Hematopoietic multipotent progenitor cell treated with erythropoietin and hydrocortisone succinate and interleukin-3 and kit ligand, for 6 days (in vitro differentiated cells): ENCODE measurements at places on chromosomes 3 and 15.

- DNase-seq, result peak; percentile 87
Observed at GRCh38 chr15:31489801-31490646, 163.4 kb downstream of the KLF13 start.

DNA sequence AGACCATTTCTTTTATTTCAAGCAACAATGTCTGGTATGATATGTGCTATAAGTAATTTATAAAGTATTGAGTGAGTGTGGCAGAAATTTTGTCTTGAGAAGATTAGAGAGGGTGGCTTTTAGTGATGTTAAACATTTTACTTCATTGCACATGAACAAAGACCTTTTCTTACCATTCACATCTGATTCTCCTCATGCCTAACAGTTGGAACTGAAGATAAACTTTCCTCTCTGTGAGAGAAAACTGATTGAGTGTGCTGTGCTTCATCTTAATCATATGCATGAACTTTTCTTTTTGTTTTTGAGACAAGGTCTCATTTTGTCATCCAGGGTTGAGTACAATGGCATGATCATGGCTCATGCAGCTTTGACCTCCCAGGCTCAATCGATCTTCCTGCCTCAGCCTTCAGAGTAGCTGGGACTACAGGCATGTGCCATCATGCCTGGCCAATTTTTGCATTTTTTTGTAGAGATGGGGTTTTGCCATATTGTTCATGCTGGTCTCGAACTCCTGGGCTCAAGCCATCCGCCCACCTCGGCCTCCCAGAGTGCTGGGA is 377.7 kb upstream of the GOLIM4 start:
- DNase-seq, result no peak

- no peak for DNase-seq
Observed at GRCh38 chr3:36214460-36214859, 165.8 kb upstream of the STAC start.

DNA sequence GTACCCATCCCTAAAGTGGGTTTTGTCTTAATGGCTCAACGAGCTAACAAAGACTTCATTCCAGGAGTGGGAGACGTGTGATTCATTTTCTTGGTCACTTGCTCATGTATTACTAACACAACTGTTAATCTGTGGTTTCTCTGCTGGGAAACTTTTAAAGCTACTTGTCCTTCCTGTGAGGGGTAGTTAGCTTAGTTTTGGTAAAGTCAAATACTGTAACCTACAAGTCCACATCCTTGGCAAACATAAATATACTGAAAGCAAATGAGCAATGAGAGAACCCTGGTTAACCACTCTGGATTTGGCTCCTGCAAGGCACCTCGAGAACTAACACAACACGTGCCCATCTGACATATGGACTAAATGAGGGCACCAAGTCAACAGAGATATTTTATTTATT is 19.9 kb downstream of the NOX5 start:
- DNase-seq, result no peak

DNA sequence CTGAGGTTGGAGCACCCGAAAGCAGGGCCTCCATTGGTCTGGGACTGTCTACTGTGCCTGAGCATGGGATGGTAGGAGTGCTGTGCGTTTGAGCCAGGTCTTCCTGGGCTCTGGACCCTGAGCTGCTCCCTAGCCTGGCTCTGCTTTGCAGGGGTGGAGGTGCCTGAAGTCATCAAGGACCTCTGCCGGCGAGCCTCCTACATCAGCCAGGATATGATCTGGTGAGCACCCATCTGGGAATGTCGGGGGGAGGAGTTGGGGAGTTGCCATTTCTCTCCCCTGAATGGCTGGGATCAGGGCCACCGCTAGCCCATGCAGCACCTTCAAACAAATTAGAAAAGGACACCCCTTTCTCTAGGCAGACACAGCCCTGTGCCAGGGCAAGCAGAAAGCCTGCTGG is 20.7 kb downstream of the DUOX1 start:
- DNase-seq, result no peak

DNA sequence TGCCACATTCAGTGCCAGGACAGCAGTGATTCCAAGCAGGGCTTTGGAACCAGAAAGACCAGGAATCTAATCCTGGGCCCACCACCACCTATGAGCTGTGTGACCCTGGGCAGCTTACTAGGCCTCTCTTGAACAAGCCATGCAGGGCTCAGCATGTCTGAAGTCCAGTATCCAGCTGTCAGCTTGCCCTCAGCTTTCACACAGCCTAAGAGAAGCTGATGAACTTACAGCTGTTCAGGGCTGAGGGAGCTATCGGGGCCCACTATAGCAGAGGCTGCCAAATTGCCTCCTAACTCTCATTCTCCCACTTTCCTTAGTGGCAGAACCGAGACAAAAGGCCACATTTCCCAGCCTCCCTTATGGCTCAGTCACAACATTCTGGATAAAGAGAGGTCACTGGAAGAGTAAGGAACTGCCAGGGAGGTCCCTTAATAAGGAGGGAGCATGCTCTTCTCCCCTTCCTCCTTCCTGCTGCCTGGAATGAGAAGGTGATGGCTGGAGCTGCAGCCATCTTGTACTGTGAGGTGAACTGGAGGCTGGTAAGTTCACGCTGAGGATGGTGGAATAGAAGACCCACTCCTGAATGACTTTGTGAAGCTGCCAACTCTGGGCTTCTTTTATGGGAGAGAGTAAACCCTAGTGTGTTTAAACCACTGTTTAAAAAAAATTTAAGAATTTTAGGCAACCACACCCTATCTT is 34.5 kb downstream of the FEM1B start:
- no peak for DNase-seq

GRCh38 chr15:74432271-74432967 is 1.3 kb downstream of the SEMA7A start:
- DNase-seq, result no peak

DNA sequence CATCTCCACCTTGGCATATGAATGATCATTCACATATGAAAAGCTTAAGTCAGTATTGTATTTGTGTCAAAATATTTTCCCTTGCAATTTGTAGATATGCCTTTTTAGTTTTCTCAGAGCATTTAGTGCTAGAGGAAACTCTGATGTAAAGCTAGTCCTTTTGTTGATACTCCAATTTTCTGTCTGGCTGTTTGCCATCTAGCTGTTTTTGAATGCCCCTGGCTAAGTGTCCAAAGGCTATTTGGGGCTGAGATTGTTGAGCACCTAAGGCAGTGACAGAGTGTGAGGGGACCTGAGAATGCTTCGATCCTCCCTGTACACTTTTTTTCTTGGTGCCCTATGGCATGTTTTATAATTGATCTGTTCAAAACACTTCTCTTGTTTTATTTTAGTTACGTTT is 3.1 kb downstream of the SLC51B start:
- DNase-seq, result no peak

- DNase-seq, result peak; percentile 79
Observed at GRCh38 chr3:5194801-5195509, 7.4 kb downstream of the EDEM1 start.

- no peak for DNase-seq
Observed at GRCh38 chr3:57890874-57891273, 117.3 kb upstream of the FLNB start.

DNA sequence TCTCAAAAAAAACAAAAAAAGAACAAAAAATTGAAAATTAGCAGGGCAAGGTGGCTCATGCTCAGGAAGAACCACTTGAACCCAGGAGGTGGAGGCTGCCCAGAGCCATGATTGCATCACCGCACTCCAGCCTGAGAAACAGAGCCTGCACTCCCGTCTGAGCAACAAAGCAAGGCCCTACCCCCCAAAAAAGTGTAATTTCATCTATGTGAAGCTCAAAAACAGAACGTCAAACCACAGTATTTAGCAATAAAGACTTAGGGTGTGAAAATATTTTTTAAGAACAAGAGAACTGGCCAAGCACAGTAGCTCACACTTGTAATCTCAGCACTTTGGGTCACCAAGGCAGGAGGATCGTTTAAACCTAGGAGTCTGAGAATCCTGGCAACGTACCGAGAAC is 38.2 kb downstream of the STAG1 start:
- DNase-seq, result peak; percentile 69

DNA sequence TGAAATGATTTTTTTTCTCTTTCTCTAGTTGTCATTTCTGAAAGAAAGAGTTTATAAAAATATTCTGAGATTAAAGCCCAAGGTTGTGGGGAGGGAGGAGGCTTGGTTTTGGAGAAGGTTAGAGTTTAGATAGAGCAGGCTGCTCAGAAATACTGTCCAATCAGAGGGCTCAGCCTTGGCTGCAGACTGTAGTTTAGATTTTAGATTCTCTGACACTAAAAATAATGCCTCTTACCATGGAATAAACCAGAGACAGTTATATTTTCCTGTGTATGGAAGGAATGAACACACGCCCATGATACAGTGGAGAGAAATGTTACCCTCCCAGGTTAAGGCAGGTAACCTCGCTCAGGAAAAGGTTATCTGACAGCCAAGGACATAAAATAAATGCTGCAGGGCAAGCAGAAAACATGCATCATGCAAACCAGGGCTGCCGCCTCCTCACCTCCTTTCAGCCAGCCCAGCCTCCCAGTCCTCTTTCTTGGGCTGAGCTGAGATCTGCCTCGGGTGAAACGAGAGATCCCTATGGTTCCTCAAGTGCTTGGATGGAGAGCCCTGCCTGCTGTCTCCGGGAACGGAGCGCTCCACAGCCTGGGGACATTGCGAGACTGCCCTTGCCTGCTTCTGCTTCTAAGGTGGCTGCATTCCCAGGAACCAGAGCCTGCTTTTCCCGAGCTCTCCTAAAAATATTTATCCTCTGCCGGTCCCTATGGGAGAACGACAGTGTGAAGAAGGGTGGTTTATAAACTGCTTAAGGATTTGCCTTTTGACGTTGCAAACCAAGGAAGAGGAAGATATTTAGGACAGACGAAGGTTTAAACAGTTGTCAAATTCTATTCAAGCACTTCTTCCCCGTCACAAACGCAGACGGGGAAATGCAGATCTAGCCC is 848 bp downstream of the NCEH1 start:
- DNase-seq, result peak; percentile 56

DNA sequence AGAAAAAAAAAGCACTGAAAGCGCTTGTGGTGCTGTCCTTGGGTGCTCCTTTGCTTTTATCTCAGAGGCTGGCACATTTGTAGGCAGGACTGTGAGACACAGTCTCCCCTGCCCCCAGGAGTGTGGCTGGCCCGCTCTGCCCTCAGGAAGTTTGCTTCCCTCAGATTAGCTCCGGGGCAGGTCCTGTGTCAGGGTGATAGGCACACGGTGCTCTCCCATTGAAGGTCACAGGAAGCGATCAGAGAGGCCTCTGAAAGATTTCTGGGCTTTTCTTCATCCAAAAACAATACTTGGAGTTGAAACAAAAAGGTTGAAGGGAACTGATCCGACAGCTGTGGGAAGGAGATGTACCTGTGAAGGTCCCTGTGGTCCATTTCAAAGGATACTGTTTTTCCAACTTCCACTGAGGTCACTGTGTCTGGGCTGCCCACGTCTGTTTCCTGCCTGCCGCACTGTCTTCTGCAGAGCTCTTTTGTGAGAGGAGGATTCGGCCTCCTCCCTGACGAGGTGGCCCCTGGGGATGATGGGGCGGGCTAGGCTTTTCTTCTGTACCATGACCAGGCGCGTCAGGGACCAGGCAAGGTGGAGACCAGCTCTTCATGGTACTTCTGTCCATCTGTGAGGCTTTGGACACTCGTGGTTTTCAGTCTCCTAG is 330.5 kb upstream of the CTDSPL start:
- DNase-seq, result peak; percentile 93

- no peak for DNase-seq
Observed at GRCh38 chr3:142897807-142898206, 8.9 kb upstream of the PCOLCE2 start.

DNA sequence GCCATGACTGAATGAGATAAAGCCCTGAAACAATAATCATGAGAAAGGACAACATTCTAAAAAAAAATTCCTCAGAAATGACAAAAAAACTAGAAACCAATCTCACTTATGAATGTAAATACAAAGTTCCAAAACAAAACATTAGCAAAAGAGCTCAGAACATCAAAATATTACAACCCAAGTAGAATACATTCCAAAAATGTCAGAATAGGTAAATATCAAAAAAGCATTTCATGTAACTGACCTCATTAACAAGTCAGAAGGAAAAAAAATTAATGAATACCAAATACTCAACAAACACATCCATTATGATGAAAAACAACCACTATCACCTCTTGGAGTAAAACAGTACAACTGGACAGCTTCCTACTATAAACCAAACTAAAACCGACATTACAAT is 93.1 kb downstream of the DLG1 start:
- DNase-seq, result no peak

GRCh38 chr3:104868291-104868690 is 498.4 kb upstream of the ALCAM start:
- no peak for DNase-seq

GRCh38 chr3:186783731-186784515 is 546 bp downstream of the EIF4A2 start:
- peak; percentile 87 for DNase-seq

DNA sequence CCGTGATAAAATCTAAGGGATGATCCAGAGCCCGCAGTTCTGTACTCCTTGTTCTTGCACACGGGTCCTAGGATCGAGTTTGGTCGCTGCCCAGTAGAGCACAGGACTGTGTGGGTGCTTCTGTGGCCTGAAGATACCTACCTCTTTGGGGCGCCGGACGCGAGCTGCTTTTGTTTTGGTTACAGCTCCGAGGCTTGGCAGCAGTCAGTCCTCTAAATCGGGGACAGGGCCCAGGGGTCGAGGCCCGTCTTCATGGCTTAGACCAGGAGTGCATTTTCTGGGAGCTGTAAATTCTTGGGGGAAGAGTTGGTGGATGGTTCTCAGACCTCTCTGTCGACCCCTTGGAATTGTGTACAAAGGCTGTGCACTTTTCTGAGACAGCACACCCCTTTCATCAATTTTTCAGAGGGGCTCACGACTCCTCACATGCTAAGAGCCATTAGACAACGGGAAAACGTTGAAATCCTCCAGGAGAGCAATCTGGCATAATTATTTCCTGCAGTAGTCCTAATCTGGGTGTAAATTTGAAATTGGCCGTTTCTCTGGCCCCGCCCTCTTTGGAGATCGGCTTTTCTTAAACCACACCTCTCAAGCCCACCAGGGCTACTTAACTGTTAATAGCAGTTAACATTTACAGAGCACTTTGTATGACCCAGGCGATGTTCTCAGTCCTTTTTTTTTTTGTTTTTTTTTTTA is 928 bp downstream of the CEP97 start:
- peak; percentile 82 for DNase-seq

GRCh38 chr3:59212128-59212779 is 162.4 kb upstream of the CFAP20DC start:
- peak; percentile 77 for DNase-seq

DNA sequence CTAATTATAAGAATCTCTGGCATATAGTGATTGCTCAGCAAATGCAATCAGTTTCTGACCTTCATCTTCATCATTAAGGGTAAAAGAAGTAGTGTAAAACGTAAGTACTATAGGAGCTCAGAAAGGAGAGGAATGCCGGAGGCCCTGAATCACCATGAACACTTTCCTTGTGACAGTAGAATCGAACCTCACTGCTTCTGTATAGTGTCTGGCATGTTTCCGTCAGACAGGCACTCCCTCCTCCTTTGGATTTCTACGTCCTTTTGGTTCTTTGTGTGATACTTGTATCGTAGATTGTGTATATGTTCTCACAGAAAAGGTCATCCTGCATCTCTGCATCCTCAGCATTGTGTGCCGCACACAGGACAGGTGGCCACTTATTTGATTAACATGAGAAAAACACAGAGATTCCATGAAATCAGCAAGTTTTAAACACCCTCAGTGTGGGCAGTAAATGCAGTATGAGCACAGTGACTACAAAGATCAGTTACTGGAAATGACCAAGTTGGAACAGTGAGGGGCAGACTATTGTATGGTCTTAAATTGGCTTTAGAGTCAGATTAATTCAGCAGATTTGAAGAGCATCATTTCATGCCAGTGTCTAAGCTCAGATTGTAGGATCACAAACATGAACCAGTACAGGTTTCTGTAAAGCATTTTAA is 234.5 kb downstream of the UBE2E2 start:
- DNase-seq, result no peak
